ENCODE measurements at places on chromosomes 1 and 21.

DNA sequence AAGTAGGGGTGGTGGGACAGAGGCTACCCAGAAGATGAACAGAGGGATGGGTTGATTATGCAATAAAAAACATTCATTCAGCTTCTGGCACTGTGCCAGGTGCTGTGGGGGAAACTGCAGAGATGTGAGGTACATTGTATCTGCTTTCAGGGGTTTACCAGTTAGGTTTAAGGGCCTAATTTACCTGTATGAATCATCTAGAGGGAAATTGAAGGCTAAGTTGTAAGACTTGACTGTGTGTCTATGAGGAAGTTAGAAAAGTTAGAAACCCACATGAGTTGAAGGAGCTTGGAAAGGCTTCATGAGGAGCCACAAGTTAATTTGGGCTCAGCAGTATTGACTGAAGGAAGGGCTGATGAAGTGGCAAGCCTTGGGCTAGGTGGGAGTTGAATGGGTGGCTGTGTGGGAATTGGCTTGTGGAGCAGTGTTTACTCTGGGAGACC lies 36.7 kb upstream of the APOBEC4 start:
- no peak for DNase-seq

GRCh38 chr1:88784551-88784950 lies 100.5 kb downstream of the PKN2 start:
- no peak for DNase-seq

DNA sequence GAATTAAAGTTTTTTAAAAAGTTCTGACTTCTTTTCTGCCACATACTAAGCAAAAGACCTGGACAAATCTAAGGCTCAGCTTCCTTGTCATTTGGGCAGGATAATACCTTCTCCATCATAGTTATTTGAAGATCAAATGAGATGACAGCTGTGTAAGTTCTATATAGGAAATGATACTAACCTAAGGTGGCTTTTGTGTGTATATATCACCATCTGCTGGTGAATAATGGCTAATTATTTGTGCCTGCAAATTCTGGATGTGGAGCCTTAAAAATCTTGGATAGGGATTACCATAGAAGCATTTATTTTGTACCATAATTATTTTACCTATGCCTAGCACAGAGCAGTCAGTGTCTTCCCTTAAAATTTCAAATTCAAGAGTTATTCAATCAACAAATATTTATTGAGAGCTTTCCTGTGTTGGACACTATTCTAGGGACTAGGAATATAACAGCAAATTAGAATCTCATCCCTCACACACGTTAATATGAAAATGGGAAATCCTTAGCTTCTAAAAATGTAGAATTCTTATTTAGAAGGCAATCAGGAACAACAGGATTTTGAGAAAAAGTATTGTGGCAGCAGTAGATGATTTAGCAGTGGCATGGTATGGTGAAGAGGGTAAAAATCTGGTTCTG lies 89.8 kb downstream of the TMEM200B start:
- DNase-seq: no peak

DNA sequence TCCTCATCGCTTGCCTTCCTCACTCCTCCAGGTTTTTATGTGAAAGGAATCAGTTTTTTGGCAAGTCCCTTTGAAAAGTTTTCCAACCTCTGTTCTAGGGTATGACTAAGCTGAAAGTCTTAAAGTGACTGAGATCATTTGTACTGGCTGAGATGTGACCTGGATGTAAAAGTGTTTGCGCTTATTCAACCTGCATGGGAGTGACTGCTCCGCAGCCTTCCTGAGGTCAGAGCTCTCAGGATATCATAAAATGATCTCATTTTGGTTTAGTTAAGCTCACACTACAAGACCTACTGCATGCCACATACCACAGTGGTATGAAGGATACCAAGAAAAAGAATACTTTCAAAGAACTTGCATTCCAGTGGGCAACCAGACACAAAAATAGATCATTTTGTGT lies 29.8 kb upstream of the TADA1 start:
- no peak for DNase-seq

Measured in effector memory CD4-positive, alpha-beta T cell (primary cell).